ENCODE measurements at places on chromosomes 12 and 14.

DNA sequence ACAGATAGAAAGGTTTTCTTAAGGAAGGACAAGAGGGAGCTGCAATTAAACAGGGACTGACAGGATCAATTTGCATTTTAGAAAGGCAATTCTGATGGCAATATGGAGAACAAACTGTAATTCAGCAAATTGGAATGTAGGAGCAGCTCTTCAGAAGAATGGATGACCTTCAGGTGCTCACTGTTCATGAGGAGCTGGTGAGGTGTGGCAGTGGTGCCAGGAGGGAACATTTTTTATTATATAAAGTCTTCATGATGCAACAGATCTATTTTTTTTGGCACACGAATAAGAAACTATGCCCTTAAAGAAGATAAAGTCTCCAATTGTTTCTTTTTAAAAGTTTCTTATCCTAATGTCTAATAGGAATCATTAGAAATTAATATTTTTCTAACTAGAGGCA, 151.7 kb downstream of the SLC38A4 start:
- no peak for DNase-seq

- DNase-seq: no peak
Measured at GRCh38 chr14:38442208-38442607, 186.3 kb upstream of the CLEC14A start.

- no peak for DNase-seq
Measured at GRCh38 chr12:46569826-46570439, 197.4 kb upstream of the SLC38A2 start.

- no peak for DNase-seq
Measured at GRCh38 chr14:81797315-81797714, 263.7 kb upstream of the SEL1L start.

- DNase-seq: no peak
Measured at GRCh38 chr12:62522984-62523383, 56.4 kb downstream of the MON2 start.

DNA sequence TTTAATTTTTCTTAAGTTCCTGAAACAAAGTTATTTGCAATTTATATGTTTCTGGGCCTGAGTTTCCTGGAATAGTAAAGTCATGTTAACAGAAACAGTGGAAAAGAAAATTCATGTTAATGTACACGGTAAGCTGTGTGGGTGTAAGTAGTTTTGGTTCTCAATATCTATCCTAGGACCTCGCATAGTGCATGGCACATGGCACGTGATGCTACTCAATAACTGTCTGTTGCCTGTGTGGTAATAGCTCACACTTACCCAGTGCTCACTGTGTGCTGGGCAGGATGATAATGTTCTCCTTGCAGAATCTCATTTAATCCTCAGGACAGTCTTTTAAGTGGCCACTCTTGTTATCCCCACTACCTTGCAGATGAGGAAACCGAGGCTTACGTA, 100.7 kb downstream of the DUSP16 start:
- no peak for DNase-seq

GRCh38 chr12:101850199-101850598, 19.4 kb upstream of the GNPTAB start:
- no peak for DNase-seq

DNA sequence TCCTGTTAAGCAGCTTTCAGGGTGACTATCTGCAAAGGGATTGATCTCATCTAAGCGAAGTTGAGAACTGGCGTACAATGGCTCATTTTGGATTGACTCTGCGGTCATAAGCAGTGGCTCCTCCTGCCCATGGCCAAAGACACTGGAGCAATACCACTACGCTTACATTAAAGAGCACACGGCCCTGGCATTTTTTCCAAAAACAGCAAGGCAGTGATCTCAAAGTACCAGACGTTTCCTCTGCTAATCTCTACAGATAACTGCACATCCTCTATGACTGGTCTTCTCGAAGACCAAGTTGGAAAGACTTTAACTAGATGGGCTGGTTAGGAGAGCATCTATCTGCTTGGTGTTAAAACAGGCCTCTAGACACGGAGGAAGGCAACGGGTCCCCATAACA, 2.7 kb downstream of the PITPNM2 start:
- DNase-seq: no peak

DNA sequence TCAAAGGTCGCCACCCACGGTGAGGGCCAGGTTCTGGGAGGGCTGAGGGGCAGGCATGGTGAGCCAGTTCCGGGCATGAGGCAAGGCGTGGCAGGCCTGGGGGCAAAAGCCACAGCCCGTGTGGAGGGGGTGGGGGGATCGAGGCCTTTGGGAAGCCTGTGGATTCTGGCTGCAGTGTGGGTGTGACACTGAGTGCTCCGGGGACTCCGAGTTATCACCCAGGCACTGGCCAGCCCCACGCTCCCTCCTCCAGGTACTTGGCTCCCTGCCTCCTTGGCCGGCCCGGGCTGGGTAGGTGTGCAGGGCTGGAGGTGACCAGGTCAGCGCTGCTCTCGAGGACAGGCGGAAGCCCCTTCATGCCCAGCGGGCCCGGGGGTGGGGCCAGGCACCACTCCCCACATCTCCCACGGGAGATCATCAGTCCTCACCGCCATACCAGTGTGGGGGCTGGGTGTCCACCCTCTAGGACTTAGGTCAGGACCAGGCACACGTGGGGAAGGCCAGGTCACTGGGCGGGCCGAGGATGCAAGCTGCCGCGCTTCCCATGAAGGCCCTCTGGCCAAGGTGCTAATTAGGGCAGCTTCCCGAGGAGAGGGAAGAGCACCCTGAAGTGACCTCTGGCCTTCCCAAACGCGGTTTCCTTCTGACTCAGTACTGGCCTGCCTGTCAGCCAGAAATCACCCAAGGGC, 34.1 kb upstream of the TDRD9 start:
- DNase-seq: no peak

- DNase-seq: no peak
Measured at GRCh38 chr12:122837306-122838265, 2.3 kb downstream of the HIP1R start.

DNA sequence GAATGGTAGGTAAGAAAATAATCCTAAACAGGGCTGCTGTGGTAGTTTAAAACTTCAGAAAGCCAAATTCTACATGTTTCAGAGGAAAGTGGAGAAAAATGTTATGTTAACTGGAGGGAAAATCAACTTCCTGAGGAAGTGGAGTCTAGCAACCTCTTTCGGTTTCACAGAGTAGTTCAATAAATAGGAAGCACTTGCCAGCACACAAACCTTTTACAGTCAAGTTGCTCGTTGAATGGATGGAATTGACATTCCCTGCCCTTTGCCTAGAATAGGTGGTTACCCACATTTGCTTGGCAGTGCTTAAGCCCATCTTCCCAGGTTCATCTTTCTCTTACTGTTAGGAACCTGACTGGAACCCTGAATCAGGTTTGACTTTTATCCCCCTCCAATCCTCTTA, 15.9 kb downstream of the ANKRD13A start:
- no peak for DNase-seq

- DNase-seq: peak; percentile 19
Measured at GRCh38 chr12:42145552-42146215, 1.0 kb upstream of the GXYLT1 start.

- peak; percentile 32 for DNase-seq
Measured at GRCh38 chr12:78118036-78118435, 287.3 kb downstream of the NAV3 start.

- DNase-seq: no peak
Measured at GRCh38 chr12:15546102-15546701, 223.9 kb downstream of the PTPRO start.

DNA sequence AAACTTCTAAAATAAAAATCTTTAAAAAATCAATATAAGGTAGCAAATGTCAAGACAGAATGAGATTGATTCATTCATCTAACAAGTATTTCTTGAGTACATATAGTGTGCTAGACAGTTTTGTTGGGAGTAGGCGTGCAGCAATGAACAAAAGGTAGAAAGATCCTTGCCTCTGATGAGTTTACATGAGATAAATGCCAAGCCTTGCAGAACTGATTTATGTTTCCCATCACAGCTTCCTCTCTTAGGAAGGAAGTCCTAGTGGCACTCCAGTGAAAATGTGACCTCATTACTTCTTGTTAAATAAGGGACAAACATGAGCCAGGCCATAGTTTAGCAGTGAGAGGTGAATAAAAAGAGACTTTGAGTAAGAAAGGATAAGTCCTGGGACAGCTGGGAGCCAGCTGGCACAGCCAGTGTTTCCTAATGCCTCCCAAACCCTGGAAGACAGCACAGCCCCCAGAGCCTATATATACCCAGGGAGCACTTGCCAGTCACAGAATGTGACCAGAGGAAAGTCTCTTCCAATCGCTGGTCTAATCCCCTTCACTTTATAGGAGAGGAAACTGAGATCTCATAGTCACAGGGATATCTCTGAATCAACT, 4.7 kb upstream of the COCH start:
- no peak for DNase-seq

DNA sequence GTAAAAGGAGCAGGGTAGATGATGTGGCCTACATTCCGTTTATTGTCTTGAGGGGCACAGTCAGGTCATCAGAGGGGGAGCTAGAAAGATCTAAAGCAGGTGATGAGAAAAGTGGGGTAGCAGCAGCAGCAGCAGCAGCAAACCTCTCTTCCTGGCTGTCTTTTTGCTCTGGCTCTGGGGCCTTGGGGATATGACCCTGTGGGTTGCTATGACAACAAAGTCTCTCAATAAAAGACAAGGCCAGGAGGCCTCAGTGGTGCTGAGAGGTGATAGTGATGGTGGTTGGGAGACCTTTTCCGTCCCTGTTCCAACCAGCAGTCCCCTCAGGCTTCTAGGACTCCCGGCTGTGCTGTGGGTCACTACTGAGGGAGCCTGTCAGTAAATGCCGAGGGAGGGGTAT, 138.6 kb downstream of the SLC8A3 start:
- no peak for DNase-seq

DNA sequence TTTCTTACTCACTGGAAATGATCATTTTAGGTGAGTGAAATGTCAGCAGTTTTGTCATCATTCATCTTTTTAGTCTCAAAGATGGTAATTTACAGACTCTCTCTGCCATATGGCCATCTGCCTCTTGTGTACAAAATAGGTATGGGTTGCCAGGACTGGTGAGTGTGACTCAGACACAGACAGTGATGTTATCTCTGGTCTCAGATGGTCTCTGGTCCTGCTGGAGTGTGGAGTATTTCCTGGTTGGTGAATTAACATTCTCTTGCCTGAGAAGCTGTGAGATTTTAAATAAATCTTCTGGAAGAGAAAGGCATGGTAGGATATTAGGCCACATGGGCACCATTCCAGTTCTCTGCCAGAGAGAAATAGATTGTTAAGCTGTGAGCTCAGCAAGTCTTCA, 207.0 kb downstream of the ATP23 start:
- DNase-seq: no peak

GRCh38 chr12:115174920-115175319, 490.9 kb upstream of the TBX3 start:
- no peak for DNase-seq

- no peak for DNase-seq
Measured at GRCh38 chr12:117790948-117791347, 177.8 kb downstream of the KSR2 start.

- DNase-seq: no peak
Measured at GRCh38 chr14:96014176-96014575, 25.0 kb upstream of the C14orf132 start.

GRCh38 chr14:49464885-49465284, 121.3 kb downstream of the RPS29 start:
- DNase-seq: peak; percentile 70

- DNase-seq: no peak
Measured at GRCh38 chr14:72558721-72559120, 335.2 kb downstream of the DPF3 start.

DNA sequence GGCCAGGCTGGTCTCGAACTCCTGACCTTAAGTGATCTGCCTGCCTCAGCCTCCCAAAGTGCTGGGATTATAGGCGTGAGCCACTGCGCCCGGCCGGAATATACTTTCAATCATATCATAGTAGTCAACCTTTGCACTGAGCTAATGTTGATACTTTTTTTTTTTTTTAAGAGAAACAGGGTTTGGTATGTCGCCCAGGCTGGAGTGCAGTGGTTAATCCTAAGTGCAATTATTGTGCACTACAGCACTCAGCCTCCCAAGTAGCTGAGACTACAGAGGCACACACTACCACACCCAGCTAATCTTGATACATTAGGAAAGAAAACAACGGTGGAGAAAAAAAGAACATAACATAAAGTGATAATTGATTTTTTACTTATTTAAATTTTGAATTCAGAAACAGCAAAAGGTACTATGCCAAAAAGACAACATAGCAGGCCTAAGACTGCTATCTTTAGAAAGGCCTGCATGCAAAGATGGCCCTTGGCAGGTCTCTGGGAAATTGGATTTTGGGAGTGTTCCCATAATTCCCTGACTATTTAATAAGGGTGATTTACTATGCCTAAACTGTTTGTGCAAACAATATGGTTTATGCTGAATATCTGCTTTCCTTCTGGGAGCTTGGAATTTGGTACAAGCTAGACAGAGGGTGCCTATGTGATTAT, 15.5 kb downstream of the BTBD7 start:
- no peak for DNase-seq

DNA sequence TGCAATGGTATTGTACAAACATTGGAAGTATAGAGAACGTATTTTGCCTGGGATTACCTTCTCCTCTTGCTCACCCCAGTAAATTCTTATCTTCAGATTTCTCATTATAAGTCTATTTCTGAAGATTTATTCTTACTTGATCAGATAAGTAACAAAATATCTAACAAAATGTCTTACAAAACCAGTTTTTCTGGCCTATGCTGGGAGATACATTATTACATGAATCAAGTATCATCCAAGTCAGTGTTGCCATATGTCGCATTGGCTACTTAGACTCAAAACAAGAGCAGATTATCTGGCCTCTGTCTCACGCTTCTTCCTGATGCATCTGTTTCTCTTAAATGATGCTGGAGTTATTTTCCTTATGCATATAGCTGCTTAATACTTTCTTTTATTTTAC, 408.5 kb downstream of the CCER1 start:
- no peak for DNase-seq

DNA sequence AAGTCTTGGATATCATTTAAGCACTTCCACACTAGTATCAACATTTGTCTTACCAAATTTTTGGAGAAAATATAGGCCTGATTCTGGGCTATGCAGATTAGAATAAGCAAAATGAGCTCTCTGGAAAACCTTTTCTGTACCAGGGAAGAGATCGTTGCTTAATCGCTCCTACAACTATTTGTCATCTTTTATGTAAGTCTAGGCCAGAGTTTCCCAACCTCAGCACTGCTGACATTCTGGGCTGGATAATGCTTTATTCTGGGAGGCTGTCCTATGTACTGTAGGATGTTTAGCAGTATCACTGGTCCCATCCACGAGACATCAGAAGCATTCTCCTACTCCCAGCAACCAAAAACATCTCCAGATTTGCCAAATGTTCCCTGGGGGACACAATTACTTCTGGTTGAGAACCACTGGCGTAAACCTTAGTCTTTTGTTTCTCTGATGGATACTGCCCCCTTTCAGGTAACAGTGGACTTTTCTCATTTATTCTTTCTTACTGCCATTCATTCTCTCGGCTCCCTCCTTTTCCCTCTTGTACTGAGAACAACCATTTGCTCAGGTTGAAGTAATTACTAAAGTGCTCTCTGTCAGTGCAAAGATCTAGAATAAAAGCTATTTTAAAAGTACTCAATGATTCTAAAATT, 316.9 kb upstream of the E2F7 start:
- DNase-seq: no peak

- no peak for DNase-seq
Measured at GRCh38 chr14:78228702-78229327, 58.6 kb downstream of the NRXN3 start.

- DNase-seq: peak; percentile 30
Measured at GRCh38 chr14:66315548-66315947, 170.6 kb upstream of the CCDC196 start.
